ENCODE measurements at places on chromosomes 7 and 10. TPM values are rescaled to one million over a fixed set of nuclear protein-coding genes. Genes with fewer than 3 reads are reported as not detected.
A peak's percentile ranks its signal among the peaks of the same experiment; 100 is the strongest.

ASZ1 gene
- not detected for total RNA-seq

VGF gene
- total RNA-seq, result not detected

ATOH7 gene
- not detected for total RNA-seq

NPTX2 gene
- 3.2 TPM for total RNA-seq

FAM237B gene
- total RNA-seq, result not detected

DNA sequence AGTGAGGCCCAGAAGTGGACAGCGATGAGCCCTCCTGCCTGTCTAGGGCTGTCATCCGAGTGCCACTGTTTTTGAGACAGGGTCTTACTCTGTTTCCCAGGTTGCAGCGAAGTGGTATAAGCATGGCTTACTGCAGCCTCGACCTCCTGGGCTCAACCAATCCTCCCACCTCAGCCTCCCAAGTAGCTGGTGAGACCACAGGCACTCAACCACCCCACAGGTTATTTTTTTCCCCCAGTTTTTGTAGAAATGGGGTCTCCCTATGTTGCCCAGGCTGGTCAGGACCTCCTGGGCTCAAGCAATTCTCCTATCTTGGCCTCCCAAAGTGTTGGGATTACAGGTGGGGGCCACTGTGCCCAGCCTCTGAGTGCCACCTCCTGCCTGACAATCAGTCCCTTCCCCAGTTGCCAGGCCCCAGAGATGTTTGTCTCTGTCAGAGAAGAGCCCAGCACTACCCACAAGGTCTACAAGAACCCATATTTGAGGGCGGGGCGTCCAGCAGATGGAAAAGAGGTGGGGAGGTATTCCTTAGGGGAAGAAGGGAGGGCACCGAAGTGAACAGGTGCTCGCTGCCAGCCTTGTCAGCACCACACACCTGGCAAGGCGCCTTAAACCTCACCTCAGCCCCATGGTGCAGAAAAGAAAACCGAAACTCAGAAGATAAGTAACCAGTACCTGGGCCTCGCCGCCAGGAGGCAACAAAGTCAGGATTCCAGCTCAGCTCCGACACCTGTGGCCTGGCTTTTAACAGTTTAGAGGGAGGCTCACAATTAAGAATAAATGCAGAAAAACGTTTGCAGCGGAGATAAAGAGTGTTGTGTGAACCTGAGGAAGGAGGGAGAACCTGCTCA, 77.4 kb upstream of the ANLN start:
- no peaks in the 10 kb centered on the region for H3K4me1 ChIP-seq
- no peak overlapping the region for H3K27ac ChIP-seq
- no peaks in the 10 kb centered on the region for H3K27me3 ChIP-seq
- no peaks in the 10 kb centered on the region for H3K36me3 ChIP-seq
- no peak overlapping the region for H3K4me3 ChIP-seq

- H3K27ac ChIP-seq, result no peak overlapping the region
- H3K4me3 ChIP-seq, result no peak overlapping the region
- H3K27me3 ChIP-seq, result no peaks in the 10 kb centered on the region
- H3K4me1 ChIP-seq, result no peaks in the 10 kb centered on the region
Measured at GRCh38 chr7:117114272-117114671, 161.0 kb downstream of the ST7 start.

DNA sequence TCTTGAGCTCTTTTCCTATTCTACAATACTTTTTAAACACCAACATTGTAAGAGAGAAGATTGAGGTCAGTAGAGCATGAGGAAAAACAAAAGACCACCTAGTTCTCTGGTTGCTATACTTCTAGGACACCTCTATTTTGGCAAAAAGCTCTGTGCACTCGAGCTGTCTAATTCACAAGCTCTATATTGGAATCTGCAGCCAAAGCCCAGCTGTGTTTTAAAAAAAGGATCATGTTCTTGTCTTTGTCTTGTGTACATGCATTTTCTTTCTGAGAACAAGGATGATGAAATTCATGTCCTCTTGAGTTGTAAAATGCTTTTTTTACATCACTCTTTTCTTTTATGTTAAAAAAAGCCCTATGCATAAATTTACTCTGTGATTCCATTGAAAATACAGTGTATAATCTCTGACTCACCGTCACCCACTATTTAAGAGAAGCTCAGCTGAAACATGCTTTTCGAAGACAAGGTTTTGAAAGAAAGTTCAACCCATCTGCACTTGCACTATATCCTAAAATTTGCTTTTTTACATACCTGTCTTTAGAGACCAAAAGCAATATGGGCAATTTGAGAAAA, 215.5 kb upstream of the VSTM2A start:
- H3K4me3 ChIP-seq, result no peak overlapping the region
- H3K36me3 ChIP-seq, result no peaks in the 10 kb centered on the region
- no peak for DNase-seq
- H3K27ac ChIP-seq, result no peak overlapping the region
- H3K27me3 ChIP-seq, result no peaks in the 10 kb centered on the region

DNA sequence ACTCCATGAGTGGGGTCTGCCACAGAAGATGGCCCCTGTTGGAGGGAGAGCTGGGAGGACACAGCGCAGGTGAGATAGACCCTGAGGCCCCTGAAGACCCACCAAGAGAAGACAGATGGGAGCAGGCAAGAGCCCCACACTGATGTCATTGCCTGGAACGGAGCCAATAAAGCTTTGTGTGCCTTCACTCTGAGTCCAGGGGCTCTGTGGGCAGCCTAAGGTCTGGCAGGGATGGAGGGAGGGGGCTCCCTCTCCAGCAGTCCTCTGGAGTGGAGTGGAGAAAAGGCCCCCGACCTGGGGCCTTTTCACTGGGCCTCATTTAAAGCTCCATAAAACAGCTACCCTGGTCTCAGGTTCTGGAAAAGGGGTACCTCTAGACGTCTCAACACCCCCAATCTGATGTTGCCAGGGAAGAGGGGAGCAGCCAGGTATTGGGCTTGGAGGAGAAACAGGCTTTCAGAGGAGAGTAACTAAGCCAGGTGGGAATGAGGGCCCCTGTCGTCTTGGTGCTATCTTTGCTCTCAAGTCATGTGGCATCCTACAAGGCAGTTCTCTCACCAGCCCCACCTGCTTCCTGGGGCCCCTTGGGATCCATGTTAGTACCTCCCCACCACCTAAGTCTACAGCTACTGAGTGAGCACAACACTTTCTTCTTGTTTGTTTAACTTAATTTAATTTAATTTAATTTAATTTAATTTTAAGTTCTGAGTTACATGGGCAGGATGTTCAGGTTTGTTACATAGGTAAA, 1.4 kb downstream of the C10orf62 start:
- no peak overlapping the region for H3K4me3 ChIP-seq
- no peak for DNase-seq
- H3K36me3 ChIP-seq, result no peaks in the 10 kb centered on the region
- H3K27ac ChIP-seq, result no peak overlapping the region
- H3K27me3 ChIP-seq, result no peaks in the 10 kb centered on the region

GRCh38 chr7:86928308-86928707, 131.1 kb downstream of the ELAPOR2 start:
- no peaks in the 10 kb centered on the region for H3K36me3 ChIP-seq
- no peaks in the 10 kb centered on the region for H3K27me3 ChIP-seq
- H3K27ac ChIP-seq, result no peak overlapping the region

GRCh38 chr10:61781969-61782403, 119.3 kb downstream of the CABCOCO1 start:
- no peak for DNase-seq
- no peaks in the 10 kb centered on the region for H3K36me3 ChIP-seq

- no peak overlapping the region for H3K4me3 ChIP-seq
- no peaks in the 10 kb centered on the region for H3K4me1 ChIP-seq
- H3K27me3 ChIP-seq, result no peaks in the 10 kb centered on the region
- H3K36me3 ChIP-seq, result no peaks in the 10 kb centered on the region
Measured at GRCh38 chr10:89566095-89566950, 30.9 kb upstream of the SLC16A12 start.

- no peak overlapping the region for H3K4me3 ChIP-seq
- no peaks in the 10 kb centered on the region for H3K4me1 ChIP-seq
- no peaks in the 10 kb centered on the region for H3K36me3 ChIP-seq
- H3K27me3 ChIP-seq, result no peaks in the 10 kb centered on the region
Measured at GRCh38 chr7:134419085-134419484, 39.8 kb downstream of the AKR1B1 start.

- no peak overlapping the region for H3K4me3 ChIP-seq
- H3K27me3 ChIP-seq, result no peaks in the 10 kb centered on the region
- H3K36me3 ChIP-seq, result no peaks in the 10 kb centered on the region
- H3K4me1 ChIP-seq, result no peaks in the 10 kb centered on the region
- H3K27ac ChIP-seq, result no peak overlapping the region
- DNase-seq, result no peak
Measured at GRCh38 chr10:98402478-98402877, 12.5 kb downstream of the PYROXD2 start.

DNA sequence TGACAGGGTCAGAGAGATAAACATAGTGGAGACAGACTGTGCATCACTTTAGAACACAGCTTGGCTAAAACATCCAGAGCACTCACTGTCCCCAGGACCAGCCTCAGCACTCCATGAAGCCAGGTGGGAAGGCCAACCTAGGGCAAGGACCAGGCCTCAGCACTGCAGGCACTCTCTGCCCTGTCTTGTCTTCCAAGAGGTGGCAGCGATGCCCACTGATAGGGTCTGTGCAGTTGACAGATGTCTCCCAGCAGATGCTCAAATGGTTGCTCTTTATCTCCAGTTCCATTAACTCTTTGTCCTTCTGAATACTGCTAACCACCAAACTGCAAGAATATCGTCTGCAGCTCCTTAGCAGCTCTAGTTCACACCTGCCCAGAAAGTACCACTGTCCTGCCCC, 9.1 kb downstream of the DDX56 start:
- peaks cover 7% of the 10 kb centered on the region for H3K36me3 ChIP-seq
- no peak overlapping the region for H3K4me3 ChIP-seq
- no peak for DNase-seq
- H3K27ac ChIP-seq, result no peak overlapping the region
- no peaks in the 10 kb centered on the region for H3K27me3 ChIP-seq

GRCh38 chr7:4851459-4852422, 10.1 kb downstream of the PAPOLB start:
- H3K27ac ChIP-seq, result no peak overlapping the region
- no peak for DNase-seq
- no peaks in the 10 kb centered on the region for H3K4me1 ChIP-seq
- no peak overlapping the region for H3K4me3 ChIP-seq
- H3K36me3 ChIP-seq, result no peaks in the 10 kb centered on the region

DNA sequence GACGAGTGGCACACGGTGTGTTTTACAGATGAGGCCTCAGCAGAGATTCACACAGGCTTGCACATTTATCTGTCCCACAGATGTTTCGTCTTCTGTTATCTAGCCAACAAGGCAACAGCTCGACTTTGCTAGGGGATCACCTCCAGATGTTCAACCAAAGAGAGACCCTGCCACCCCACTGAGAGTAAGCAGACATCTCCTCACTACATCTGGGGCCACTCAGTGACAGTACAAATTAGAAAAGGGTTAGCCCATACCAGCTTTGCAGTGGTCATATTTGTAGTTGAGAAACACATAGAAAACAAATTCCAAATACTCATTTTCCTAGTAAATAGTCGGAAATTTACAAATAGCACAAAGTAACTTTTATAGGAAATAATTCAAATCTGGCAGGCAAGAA, 164.2 kb downstream of the HDAC9 start:
- no peak overlapping the region for H3K4me3 ChIP-seq
- H3K27ac ChIP-seq, result no peak overlapping the region
- DNase-seq, result no peak
- no peaks in the 10 kb centered on the region for H3K4me1 ChIP-seq
- no peaks in the 10 kb centered on the region for H3K27me3 ChIP-seq
- H3K36me3 ChIP-seq, result no peaks in the 10 kb centered on the region

- no peaks in the 10 kb centered on the region for H3K27me3 ChIP-seq
- H3K36me3 ChIP-seq, result no peaks in the 10 kb centered on the region
- H3K4me3 ChIP-seq, result no peak overlapping the region
- H3K27ac ChIP-seq, result no peak overlapping the region
- DNase-seq, result no peak
Measured at GRCh38 chr10:127561647-127562046, 12.5 kb downstream of the NPS start.

- no peak for DNase-seq
- H3K4me3 ChIP-seq, result no peak overlapping the region
- H3K36me3 ChIP-seq, result no peaks in the 10 kb centered on the region
- H3K4me1 ChIP-seq, result no peaks in the 10 kb centered on the region
- no peaks in the 10 kb centered on the region for H3K27me3 ChIP-seq
- H3K27ac ChIP-seq, result no peak overlapping the region
Measured at GRCh38 chr7:117937049-117937752, 64.0 kb upstream of the CTTNBP2 start.

- no peak for DNase-seq
- H3K27ac ChIP-seq, result no peak overlapping the region
- H3K4me3 ChIP-seq, result no peak overlapping the region
- no peaks in the 10 kb centered on the region for H3K4me1 ChIP-seq
- H3K36me3 ChIP-seq, result no peaks in the 10 kb centered on the region
Measured at GRCh38 chr10:46079831-46080585, 33.9 kb upstream of the MSMB start.

GRCh38 chr10:102714621-102715455, at the start of gene SFXN2:
TSS of gene SFXN2 (plus strand) at chr10:102714636. CDS start at chr10:102726637, 12,001 bp downstream.
- peak within 1 kb of the TSS; percentile 78 for H3K4me3 ChIP-seq
- H3K27ac ChIP-seq, result peak within 1 kb of the TSS; percentile 87
- peaks cover 3% of the 10 kb centered on the region for H3K4me1 ChIP-seq
- H3K36me3 ChIP-seq, result no peaks in the 10 kb centered on the region
- no peaks in the 10 kb centered on the region for H3K27me3 ChIP-seq
- peak; percentile 56 for DNase-seq

- H3K27ac ChIP-seq, result no peak overlapping the region
- H3K27me3 ChIP-seq, result no peaks in the 10 kb centered on the region
- DNase-seq, result no peak
- no peaks in the 10 kb centered on the region for H3K4me1 ChIP-seq
- H3K36me3 ChIP-seq, result no peaks in the 10 kb centered on the region
- no peak overlapping the region for H3K4me3 ChIP-seq
Measured at GRCh38 chr7:112531675-112532074, 50.9 kb downstream of the LSMEM1 start.

GRCh38 chr10:76582531-76582930, 1055.1 kb downstream of the KCNMA1 start:
- DNase-seq, result no peak
- no peaks in the 10 kb centered on the region for H3K27me3 ChIP-seq
- H3K36me3 ChIP-seq, result no peaks in the 10 kb centered on the region
- no peaks in the 10 kb centered on the region for H3K4me1 ChIP-seq
- no peak overlapping the region for H3K27ac ChIP-seq
- H3K4me3 ChIP-seq, result no peak overlapping the region

- H3K36me3 ChIP-seq, result no peaks in the 10 kb centered on the region
- no peaks in the 10 kb centered on the region for H3K4me1 ChIP-seq
- no peaks in the 10 kb centered on the region for H3K27me3 ChIP-seq
- H3K27ac ChIP-seq, result no peak overlapping the region
- H3K4me3 ChIP-seq, result no peak overlapping the region
- no peak for DNase-seq
Measured at GRCh38 chr7:125845686-125846085, 916.1 kb upstream of the POT1 start.

DNA sequence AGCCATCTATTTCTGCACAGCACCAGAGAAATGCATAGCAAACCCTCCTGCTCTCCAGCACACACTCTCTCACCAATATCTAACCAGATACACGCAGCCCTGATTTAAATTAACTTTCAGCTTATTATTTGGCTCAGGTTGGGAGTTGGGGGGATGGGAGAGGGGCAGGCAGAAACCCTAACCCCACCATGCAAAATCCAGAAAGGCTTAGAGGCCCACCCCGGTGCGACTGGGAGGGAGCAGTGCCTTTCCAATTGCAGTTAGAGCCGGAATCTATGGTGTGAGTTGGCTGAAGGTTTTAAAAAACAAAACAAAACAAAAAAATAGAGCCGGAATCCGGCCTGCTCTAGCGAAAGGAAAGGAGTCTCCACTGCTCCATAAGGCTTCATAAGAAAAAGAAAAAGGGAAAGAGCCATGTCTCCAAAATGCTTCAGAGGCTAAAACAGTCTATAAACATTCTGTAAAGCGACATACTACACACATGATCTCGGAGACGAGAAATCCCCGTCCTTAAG, 2.9 kb downstream of the IGF2BP3 start:
- no peak for DNase-seq
- H3K27me3 ChIP-seq, result peaks cover 91% of the 10 kb centered on the region
- H3K4me3 ChIP-seq, result no peak overlapping the region
- H3K27ac ChIP-seq, result no peak overlapping the region
- peaks cover 13% of the 10 kb centered on the region for H3K4me1 ChIP-seq

All from breast epithelium (tissue), 4 donors.